ENCODE measurements at places on chromosomes 3 and 15.

DNA sequence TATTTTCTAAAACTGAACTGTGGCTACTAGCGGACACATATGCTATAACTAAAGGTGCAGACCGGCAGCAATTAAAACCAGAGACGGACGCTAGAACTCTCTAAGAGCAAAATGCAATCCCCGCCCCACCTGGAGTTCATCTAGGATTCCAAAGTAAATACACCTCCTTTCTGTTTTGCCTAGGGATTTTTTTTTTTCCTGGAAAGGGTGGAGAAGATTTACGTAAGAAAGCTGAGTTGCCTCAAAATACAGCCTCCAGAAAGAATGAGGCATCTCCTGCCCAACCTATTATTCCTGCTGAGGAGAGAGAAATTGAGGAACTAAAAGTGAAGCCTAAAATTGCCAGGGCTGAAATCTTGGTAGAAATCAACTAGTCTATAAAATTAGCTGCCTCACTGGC is 150.2 kb downstream of the TP63 start:
- no peaks in the 10 kb centered on the region for H3K36me3 ChIP-seq
- DNase-seq: no peak
- H3K27ac ChIP-seq: no peak overlapping the region
- no peaks in the 10 kb centered on the region for H3K4me1 ChIP-seq
- H3K27me3 ChIP-seq: peaks cover 8% of the 10 kb centered on the region

- peaks cover 19% of the 10 kb centered on the region for H3K4me1 ChIP-seq
- no peak for DNase-seq
- H3K36me3 ChIP-seq: no peaks in the 10 kb centered on the region
- no peak overlapping the region for H3K27ac ChIP-seq
Observed at GRCh38 chr15:94252223-94252766, 20.9 kb downstream of the MCTP2 start.

DNA sequence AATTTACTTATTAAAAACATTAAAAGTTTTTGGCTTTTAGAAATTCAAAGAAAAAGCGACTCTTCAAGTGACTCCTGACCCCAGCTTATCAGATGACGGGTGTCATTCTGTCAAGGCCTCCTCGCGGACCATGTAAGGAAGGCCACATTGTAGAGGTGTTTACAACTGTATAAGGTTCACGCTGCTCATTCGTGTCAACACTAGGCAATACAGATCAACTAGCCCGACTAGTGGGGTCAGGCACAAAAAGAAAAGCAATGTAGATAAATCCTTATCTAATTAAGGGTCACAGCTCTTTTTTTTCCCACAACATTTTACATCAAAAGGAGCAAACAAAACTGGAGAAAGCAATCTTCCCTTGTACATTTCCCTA is 207.5 kb upstream of the NR2F2 start:
- H3K27me3 ChIP-seq: no peaks in the 10 kb centered on the region
- no peak overlapping the region for H3K4me3 ChIP-seq
- DNase-seq: no peak
- H3K4me1 ChIP-seq: no peaks in the 10 kb centered on the region
- H3K36me3 ChIP-seq: no peaks in the 10 kb centered on the region
- no peak overlapping the region for H3K27ac ChIP-seq

DNA sequence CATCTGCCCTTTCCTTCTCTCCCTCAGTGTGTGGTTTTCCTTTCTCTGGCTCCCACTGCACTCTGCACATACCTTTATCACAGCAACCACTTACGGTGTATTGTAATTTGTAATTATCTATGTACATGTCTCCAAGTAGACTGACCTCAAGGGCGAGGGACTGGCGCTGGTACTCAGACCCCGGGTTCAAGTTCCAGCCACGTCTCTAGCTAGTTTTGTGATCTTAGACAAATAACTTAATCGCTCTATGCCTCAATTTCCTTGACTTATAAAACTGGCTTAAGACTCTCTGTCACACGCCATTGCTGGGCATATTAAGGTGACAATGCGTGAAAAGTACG is 607 bp upstream of the SENP2 start:
- H3K27ac ChIP-seq: peak overlapping the region; percentile 79
- H3K36me3 ChIP-seq: peaks cover 3% of the 10 kb centered on the region
- DNase-seq: no peak
- H3K27me3 ChIP-seq: no peaks in the 10 kb centered on the region
- H3K4me3 ChIP-seq: peak overlapping the region; percentile 72

DNA sequence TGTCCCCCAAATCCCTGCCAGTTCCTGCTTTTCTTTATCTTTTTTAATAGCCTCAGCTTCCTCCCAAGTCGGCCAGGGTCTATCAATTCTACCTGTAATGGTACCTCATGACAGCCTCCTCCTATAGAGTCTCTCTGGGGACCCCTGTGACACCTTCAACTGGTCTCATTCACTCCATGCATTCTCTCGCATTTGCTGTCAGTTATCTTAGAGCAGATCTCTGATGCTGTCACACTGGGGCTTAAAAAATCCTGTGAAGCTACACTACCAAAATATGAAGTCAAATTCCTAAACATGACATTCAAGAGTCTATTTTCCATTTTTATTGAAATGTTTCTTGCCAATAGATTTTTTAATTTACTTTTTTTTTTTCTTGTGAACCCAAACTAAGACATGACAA is 5.5 kb downstream of the VPS39 start:
- H3K4me3 ChIP-seq: no peak overlapping the region
- H3K4me1 ChIP-seq: peaks cover 23% of the 10 kb centered on the region
- DNase-seq: no peak
- H3K27me3 ChIP-seq: no peaks in the 10 kb centered on the region

DNA sequence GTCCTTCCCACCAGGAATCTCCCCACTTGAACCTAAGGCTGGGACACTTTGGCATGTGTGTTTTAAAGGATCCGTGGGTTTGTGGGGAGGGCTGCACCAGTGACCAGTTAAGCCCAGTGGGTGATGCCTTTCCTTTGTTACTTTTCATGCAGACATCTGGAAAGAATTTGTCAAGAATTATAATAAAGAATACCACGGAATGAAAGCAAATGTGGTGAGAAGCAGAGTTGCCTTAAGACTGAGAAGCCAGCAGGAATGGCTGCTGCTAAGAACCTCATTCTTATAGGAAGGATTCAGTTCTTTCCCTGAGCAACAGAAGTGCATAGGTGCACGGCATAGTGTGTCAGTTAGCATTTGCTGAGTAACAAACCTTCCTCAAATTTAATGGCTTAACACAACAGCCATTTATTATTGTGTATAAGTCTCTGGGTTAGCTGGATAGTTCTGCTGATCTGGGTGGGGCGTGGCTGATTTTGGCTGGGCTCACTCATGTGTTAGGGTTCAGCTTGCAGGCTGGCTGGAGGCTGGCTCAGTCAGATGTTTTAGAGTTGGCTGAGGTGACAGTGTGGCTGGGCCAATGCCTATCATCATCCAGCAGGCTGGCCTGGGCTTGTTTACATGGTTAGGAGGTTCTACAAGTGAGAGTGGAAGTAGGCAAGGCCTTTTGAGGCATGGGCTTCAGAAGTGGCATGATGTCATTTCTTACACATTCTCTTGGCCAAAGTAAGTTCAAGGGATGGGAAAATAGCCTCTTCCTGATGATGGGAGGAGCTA is 262.7 kb upstream of the CTDSPL start:
- H3K4me3 ChIP-seq: no peak overlapping the region
- no peaks in the 10 kb centered on the region for H3K36me3 ChIP-seq
- H3K27ac ChIP-seq: no peak overlapping the region

- H3K36me3 ChIP-seq: peaks cover 64% of the 10 kb centered on the region
- DNase-seq: no peak
- no peak overlapping the region for H3K4me3 ChIP-seq
- no peak overlapping the region for H3K27ac ChIP-seq
- no peaks in the 10 kb centered on the region for H3K27me3 ChIP-seq
- H3K4me1 ChIP-seq: peaks cover 9% of the 10 kb centered on the region
Observed at GRCh38 chr3:146532406-146532805, 12.0 kb downstream of the PLSCR1 start.

DNA sequence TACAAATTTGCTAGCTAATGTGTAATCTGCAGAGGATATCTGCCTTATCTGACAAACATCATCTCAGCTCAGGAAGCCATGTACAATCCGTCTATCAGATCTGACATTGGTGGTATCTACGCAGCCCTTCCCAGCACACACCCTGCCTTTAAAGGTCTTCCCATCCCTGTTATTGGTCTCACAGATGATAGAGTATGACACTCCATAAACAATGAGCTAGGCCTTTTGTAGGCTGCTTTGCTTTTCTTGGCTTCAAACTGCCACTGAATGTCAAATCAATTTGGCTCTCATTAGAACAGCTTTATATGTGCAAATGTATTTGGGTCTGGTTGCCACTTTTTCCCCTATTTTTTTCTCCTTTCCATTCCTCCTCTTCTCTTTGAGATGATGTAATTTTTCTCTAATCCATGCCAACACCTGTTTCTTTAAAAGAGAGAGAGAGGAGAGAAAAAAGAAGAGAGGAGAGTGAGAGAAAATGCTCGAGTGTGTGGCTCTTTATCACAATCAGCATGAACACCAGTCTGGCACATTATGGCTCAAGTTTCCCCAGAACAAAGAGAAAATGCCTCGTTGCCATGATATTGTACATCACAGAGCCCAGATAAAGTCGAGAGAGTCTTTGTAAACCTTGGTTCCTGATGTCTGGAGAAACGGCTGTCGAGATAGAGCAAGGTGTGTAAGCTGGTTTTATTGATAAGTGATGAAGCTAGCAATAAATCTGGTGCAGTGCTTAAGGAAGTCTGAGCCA is 80.8 kb upstream of the DPH6 start:
- H3K27ac ChIP-seq: no peak overlapping the region
- no peak for DNase-seq
- H3K36me3 ChIP-seq: no peaks in the 10 kb centered on the region
- no peak overlapping the region for H3K4me3 ChIP-seq
- H3K4me1 ChIP-seq: no peaks in the 10 kb centered on the region

DNA sequence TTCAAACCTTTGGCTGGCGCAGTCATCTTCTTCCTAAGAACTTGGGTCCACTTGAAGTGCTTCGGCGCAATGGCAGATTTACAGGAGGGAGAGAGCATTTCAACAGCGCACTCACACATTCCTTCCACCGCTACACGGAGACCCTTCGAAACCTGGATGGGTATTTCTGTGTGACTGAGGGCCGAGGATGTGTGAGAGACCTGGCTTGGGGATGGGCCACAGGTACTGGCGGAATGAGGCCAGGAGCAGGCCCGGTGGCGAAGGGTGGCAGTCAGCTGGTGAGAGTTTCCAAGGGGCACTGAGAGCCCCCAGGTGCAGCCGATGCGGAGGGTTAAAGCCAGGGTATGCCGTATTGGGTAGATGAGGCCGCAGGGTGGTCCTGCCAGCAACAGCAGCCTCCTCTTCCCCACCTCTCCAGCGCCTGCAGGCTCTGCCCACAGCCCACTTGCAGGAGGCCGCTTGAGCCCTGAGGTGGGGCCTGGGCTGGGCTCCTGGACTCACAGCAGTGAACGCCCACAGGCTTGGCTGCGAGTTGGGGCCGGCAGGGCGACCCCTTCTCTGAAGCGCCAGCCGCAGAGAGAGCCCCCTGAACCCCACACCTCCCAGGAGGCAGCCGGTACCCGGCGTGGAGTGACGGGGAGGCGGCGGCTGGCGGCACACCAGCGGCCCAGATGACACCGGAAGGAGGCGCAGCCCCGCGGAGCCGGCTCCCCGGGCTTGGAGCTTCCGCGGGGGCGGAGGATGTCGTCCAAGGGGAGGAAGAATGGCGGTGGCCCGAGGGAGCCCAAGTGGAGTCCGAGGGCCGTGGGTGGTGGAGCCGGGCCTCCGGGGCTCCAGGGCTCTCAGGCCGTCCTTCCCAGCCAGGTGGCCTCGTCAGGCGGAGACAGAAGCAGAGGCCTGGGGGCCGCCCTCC is 166.5 kb downstream of the NSMCE3 start:
- no peak for DNase-seq
- H3K36me3 ChIP-seq: no peaks in the 10 kb centered on the region
- H3K4me3 ChIP-seq: no peak overlapping the region
- H3K27me3 ChIP-seq: no peaks in the 10 kb centered on the region
- no peaks in the 10 kb centered on the region for H3K4me1 ChIP-seq

GRCh38 chr3:55790596-55791350 is 303.7 kb upstream of the WNT5A start:
- H3K27ac ChIP-seq: no peak overlapping the region
- H3K4me1 ChIP-seq: no peaks in the 10 kb centered on the region
- no peaks in the 10 kb centered on the region for H3K36me3 ChIP-seq
- H3K4me3 ChIP-seq: no peak overlapping the region

- H3K4me1 ChIP-seq: no peaks in the 10 kb centered on the region
- no peaks in the 10 kb centered on the region for H3K27me3 ChIP-seq
- no peak for DNase-seq
- H3K4me3 ChIP-seq: no peak overlapping the region
Observed at GRCh38 chr3:11346416-11346815, 74.2 kb downstream of the ATG7 start.

- no peaks in the 10 kb centered on the region for H3K4me1 ChIP-seq
- no peak overlapping the region for H3K27ac ChIP-seq
- no peak overlapping the region for H3K4me3 ChIP-seq
Observed at GRCh38 chr3:194780706-194781105, 95.0 kb downstream of the FAM43A start.

DNA sequence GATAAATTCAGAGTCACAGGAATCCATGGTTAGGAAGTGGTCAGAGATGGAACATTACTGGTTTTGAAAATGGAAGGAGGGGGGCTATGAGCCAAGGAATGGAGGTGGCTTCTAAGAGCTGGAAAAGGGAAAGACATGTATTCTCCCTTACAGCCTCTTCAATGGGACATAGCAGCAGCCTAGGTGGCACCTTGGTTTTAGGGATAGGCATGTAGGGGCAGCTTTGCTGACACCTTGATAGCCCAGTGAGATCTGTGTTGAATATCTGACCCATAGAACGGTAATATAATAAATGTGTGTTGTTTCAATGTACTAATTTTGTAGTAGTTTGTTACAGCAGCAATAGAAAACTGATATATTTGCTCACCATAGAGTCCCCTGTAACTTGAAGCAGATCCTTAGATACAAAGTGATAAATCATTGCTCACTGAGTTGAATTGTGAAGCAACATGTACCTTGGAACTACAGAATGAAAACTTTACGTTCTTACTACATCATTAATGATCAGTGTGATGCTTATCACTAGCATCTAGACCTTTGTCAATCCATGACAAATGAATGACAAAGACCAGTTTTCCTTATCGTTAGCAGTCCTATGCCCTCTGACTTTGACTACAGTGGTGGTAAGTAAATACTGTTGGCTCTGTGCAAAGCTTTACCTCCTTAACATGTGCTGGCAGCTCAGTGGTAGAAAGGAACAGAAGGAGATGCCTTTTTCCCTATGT is 53.8 kb downstream of the TMEM45A start:
- no peaks in the 10 kb centered on the region for H3K4me1 ChIP-seq
- no peak overlapping the region for H3K4me3 ChIP-seq
- no peak for DNase-seq
- H3K27ac ChIP-seq: no peak overlapping the region
